AG08396 (cell line): ENCODE measurements at places on chromosomes 3 and 15.
A peak's percentile ranks its signal among the peaks of the same experiment; 100 is the strongest.

- peak; percentile 72 for DNase-seq
Observed at GRCh38 chr3:16484216-16484615, 29.3 kb downstream of the RFTN1 start.

- no peak for DNase-seq
Observed at GRCh38 chr15:63503739-63504246, 600 bp upstream of the USP3 start.

- no peak for DNase-seq
Observed at GRCh38 chr3:54345847-54346375, 223.6 kb downstream of the CACNA2D3 start.

DNA sequence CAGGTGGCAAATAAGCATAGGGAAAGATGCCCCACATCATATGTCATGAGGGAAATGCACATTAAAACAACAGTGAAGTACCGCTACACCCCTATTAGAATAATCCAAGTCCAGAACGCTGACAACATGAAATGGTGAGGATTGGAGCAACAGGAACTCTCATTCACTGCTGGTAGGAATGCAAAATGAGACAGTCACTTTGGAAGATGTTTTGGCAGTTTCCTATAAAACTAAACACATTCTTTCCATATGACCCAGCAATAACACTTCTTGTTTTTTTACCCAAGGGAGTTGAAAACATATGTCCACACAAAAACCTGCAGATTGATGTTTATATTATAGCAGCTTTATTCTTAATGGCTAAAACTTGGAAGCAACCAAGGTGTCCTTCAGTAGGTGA is 116.4 kb upstream of the TOPAZ1 start:
- no peak for DNase-seq

DNA sequence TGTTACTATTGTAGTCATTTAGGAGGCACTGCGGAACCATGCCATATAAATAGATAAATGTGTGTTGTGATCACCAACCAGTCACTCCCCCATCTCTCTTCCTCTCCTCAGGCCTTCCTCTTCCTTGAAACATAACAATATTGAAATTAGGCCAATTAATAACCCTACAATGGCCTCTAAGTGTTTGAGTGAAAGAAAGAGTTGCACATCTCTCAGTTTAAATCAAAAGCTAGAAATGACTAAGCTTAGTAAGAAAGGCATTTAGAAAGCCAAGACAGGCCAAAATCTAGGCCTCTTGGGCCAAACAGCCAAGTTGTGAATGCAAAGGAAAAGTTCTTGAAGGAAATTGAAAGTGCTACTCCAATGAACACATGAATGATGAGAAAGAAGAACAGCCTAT is 8.1 kb upstream of the DNASE1L3 start:
- no peak for DNase-seq

DNA sequence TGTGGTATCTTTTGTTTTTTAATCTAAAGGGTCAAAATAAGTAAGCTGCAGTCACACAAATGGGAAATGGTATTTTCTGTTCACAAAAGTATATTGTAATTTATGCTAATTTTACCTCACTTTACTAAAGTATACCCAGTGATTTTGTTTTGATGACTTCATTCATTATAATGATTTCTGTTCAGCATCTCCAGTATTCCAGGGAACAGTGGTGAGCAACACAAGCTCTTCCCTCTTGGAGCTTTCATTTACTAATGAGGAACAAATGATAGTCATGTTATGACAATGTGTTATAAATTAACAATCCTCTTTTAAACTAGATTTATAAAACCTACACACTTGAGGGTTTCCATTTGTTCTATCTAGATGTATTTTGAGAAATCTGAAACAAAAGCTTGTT is 20.5 kb upstream of the EIF3J start:
- no peak for DNase-seq

DNA sequence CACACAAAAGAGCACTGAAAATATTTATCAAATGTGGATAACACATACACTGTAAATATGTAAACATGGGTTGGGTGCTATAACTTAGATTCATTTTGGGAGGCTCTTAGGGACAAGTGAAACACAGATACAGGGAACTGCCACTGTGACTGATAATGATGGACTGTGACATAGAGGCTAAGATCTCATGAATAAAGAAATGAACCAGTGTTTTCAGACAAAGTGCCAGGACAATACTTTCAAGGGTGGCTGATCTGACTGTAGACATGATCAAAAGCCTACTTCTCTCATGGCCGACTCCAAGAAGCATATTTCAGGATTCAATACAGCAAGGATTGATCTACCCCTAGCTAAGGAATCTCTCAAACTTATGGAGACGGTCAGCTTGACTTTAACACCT is 353.8 kb downstream of the FGF12 start:
- DNase-seq, result no peak

- DNase-seq, result no peak
Observed at GRCh38 chr15:92914768-92915221, 14.7 kb downstream of the CHD2 start.
